CD4-positive, alpha-beta T cell treated with Interleukin-17A for 1 hour (primary cell): ENCODE measurements at places on chromosomes 16 and 17.

DNA sequence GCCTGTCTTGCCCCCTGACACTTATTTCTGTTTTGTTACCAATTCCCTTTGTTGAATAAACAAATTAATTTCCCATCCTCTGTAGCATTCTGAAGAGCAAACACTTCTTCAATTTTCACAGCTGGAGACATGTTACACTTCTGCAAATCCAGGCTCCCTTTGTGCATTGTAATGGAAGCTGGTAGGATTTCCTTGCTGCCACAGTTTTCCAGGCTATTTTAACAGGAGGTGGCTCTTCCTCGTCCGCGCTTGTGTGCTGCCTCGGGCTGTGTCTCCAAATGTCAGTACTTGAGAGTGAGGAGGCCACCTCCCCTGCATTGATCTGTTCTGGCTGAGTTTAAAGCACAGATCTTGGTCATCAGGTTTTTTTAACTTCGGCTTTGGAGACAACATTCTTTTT, 40.0 kb downstream of the SOST start:
- no peak for DNase-seq

DNA sequence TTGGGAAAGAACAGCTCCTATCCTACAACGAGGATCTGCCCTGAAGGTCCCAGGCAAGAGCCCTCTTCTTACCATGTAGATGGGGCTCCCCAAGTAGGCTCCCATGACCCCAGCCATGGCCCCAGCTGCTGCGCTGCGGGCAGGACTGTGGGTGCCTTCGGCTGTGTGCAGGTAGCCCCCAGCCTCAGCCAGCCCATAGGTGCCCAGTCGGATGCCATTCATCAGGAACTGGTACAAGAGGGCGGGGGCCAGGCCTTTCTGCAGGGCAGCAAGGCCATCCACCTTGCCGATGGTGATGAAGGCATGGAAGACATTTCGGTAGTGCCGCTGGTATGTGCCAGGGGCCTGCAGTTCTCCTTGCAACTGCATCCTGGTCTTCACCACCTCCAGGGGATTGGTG, 839 bp downstream of the SLC25A35 start:
- DNase-seq = no peak

- no peak for DNase-seq
These were observed 1070.0 kb downstream of the CDH11 start for GRCh38 chr16:64051824-64052223.

- DNase-seq = no peak
These were observed 6.2 kb downstream of the LPCAT2 start for GRCh38 chr16:55515111-55515510.

DNA sequence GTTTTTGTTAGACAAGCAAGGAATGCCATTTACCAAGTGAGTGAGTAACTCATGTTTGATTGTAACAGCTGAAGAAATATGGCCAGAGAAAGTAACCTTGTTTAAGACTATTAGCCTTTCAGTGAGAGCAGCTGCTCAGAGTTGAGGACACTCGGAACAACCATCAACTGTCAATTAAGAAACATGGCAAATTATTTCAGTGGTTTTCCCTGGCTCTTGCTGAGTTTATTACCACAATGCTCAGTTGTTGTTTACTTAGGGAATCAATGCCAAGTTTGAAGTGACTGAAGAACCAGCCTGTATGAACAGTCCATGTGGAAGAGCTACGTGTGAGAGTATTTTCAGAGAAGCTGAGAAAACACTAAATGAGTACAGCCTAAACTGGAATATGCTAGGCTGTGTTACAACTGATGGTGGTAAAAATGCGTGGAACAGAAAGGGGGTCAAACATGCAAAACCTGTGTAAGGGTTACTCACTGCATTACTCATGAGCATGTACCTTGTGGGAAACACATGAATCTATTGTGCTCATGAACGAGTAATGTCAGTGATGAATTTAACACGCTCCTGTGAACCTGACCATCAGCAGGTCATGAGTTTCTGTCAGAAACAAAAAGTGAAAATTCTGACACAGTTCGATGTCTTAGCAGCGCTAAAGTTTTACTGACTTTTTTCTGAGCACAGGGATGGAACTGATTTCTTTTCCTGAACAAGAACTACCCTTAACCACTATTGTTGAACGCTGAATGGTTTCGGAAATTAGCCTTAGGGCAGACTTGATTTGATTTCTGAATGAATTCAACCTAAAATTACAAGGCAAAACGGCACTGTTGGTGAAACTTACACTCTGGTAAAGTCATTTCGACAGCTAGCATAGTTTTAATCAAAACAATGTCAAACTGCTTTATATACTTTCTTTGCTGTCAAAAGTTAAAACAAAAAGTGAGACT, 33.5 kb downstream of the GNA13 start:
- DNase-seq = no peak

DNA sequence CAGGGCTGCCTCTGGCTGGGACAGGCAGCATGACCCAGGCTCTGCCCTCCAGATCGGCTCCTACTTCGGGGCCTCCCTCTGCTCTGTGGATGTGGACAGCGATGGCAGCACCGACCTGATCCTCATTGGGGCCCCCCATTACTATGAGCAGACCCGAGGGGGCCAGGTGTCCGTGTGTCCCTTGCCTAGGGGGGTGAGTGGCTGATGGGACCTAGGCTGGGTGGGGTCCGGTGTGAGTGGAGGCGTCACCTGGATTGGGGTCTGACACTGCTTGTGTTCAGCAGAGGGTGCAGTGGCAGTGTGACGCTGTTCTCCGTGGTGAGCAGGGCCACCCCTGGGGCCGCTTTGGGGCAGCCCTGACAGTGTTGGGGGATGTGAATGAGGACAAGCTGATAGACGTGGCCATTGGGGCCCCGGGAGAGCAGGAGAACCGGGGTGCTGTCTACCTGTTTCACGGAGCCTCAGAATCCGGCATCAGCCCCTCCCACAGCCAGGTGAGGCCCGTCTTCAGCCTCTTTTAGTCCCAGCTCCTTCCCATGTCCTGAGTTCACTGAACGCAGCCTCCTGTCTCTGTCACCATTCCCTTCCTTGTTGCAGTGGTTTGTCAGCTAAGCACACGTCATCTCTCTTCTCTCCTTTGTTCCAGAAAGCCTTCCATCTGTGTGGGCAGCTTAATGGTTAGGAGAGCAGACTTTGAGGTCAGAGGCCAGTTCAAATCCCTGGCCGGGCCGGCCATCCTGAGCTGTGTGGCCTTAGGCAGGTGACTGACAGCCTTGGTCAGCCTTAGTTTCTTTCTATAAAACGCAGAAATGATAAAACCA, 16.9 kb downstream of the COX6A2 start:
- no peak for DNase-seq

DNA sequence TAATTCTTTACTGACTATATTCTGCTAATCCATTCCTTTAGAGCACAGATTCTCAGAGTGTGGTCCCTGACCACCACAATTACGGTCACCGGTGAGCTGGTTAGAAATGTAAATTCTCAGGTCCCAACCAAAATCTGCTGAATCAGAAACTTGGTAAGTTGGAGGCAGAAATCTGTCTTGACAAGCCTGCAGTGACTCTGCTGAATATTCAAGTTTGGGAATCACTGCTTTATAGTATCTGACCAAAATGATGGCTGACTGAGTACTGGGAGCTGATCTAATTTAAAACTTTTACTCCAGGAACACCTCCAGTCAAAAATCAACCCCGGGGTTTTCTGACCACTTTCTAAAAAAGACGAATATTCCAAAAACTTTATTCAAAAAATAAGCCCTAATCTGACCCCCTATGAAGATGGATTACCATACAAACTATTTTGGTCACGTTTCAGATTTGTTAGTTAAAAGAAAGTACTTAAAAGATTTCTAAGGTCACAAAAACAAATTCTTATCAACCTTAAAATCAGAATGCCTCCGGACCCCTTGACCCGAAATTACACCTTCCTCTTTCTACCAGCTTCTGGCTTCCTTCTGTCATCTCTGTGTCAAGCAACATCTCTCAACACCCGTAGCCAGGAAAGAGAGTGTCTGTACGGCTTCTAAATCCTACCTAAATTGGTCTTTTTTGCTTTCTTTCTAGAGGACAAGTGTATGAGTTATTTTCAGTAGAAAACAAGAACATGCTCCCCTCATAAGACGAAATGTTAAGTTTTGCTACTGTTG, 38.6 kb downstream of the CREBBP start:
- no peak for DNase-seq

GRCh38 chr17:7858522-7858810, 663 bp downstream of the CYB5D1 start:
- peak; percentile 59 for DNase-seq

- DNase-seq = no peak
These were observed 98.2 kb upstream of the NOL11 start for GRCh38 chr17:67619555-67619954.
